ENCODE measurements at places on chromosomes 6 and 20.
A peak's percentile ranks its signal among the peaks of the same experiment; 100 is the strongest.

DNA sequence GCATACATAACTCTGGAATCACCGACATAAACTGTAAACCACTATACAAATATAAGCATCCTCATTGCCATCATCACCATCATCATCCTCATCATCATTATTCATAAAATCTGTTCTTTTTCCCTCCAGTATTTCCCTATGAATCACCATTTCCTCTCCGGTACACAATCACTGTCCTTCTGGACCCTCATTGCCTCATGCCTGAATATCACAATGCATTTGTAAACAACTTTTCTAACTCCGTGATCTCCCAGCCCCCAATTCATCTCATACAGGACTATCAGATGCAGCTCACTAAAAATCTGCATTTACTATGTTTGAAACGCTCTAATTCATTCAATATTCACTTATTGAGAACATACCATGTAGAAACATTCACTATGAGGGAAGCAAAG is 339.7 kb downstream of the TBC1D32 start:
- no peak for DNase-seq

DNA sequence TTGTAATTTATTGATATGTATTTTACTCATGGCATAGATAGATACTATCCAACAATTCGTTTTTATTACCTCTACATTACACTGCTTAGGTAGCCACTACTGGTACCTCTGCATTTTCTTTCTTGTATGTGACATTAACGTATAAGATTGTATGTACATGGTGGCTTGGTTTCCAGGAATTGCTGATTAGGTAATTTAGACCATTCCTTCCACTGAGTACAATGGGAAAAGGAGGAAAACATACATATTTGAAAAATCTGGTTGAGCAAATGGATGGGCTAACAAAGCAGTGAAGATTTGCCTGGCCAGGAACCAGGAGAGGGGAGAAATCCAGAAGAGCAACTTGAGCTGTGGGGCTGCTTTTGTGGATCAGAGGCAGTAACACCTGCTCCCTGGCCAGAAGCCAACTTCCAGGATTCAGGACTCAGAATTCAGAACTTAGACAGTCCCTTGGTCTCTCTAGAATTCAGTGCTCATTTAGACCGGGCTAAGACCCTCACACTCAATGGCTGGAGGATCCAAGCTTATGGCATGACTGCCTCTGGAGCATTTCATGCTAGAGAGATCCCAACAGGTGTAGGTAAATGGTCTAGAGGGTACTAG is 17.9 kb upstream of the MICB start:
- no peak for DNase-seq

- peak; percentile 14 for DNase-seq
Observed at GRCh38 chr6:105793130-105793529, 293.0 kb upstream of the PRDM1 start.

DNA sequence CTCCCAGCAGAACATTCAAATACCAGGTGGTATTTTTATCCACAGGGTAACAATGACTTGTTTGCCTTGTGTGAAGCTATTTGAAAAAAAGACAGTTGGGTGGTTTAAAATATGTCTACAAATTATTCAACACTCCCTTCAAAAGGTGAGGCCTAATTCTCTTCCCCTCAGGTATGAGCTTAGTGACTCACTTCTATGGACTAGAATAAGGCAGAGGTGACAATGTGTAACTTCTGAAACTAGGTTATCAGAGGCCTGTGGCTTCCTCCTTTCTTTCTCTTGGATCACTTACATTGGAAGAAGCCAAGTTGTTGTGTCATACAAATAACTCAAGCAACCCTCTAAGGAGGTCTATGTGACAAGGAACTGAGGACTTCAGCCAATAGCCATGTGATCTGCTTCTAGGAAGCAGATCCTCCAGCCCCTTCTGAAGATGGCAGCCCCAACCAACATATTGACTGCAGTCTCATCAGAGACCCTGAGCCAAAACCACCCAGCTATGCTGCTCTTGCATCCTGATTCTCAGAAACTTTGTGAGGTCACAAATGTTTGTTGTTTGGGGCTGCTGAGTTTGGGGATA is 102.6 kb downstream of the SNAP25 start:
- DNase-seq: no peak

GRCh38 chr6:107943626-107944439 is 14.2 kb downstream of the SEC63 start:
- no peak for DNase-seq

DNA sequence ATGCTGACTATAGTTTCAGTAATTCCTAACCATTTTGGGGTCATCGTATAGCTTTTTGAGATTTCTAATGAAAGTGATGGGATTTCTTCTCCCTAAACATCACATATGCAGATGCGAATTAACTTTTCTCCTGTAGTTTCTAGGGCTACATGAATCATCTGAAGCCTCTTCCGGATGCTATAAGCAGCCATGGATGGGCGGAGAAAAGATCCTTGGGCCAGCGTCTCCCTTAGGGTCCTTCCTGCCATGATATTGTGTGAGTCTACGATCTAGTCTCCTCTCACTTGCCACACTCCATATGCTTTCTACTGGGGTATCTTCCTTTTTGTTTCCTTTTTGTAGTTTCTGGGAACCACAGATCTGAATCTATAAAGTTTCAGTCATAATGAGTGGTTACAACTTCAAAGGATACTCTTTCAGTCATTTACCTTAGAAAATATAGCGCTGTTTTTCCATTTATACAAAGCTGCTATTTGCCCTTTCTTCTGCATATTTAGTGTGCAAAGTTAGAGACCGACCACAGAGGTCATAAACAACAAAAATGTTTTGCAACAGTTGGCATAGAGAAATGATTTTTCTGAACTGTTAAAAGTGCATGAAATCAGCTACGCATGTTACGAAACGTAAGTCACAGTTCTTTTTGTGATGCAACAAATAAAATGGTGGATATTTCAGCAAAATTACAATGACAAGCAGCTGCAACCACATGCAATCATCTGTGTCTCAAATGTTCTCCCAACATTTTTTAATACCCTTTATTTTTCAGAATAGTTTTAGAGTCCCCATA is 396.2 kb upstream of the SLC35B3 start:
- DNase-seq: no peak

DNA sequence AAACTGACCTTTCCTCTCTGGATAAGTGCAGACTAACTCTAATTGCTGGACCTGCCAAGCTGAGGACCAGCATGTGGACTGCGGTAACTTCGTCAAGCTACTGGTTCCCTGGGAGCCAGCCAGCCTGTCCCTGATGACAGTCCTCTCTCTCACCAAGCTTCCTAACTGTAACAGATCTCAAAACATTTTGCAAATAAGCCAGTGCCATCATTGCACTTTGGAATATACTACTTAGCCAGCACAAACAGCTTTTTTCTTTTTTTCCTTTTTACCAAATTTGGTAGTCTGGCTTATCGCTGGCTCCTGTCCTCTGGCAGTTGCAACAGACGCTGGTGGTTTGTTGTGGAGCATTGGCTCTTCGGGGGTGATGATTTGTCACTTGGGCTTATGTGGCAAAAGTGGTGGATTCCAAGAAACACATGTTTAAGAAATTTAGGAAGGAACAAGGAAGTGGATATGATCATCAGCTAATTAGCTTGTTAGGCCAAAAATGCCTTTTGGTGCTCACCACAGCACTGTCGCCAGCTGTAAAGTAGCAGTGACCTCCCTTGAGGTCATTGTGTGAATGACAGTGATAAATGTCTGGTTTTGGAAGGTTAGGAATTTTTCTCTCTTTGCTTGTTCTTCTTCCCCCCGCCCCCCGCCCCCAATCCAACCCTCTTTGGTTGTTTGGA is 171.7 kb downstream of the CLIC5 start:
- DNase-seq: no peak

GRCh38 chr6:129382916-129383315 is 327.1 kb downstream of the ARHGAP18 start:
- DNase-seq: no peak

DNA sequence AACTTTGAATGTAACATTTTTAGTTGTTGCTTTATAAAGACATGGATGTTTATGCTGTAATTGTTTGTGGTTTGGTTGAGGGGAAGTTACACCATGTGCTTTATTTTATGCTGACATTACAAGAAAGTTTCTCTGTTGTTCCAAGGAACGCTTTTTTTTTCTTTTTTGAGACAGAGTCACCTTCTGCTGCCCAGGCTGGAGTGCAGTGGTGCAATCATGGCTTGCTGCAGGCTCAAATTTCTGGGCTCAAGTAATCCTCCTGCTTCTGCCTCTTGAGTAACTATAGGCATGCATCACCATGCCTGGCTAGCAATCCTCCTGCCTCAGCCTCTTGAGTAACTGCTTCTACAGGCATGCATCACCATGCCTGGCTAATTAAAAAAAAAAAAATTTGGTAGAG is 21.0 kb upstream of the IFNGR1 start:
- DNase-seq: no peak
